PC-9 (cell line): ENCODE measurements at places on chromosomes 12 and 14. TPM values are rescaled to one million over a fixed set of nuclear protein-coding genes. Genes with fewer than 3 reads are reported as not detected.

- no peaks in the 10 kb centered on the region for H3K4me1 ChIP-seq
- H3K27ac ChIP-seq, result no peak overlapping the region
- H3K27me3 ChIP-seq, result peaks cover 8% of the 10 kb centered on the region; the same call in 1 of the 2 replicates
- H3K36me3 ChIP-seq, result no peaks in the 10 kb centered on the region
- DNase-seq, result no peak
- no peak overlapping the region for H3K4me3 ChIP-seq
These were observed 163.2 kb downstream of the PAH start for GRCh38 chr12:102753802-102754201.

DNA sequence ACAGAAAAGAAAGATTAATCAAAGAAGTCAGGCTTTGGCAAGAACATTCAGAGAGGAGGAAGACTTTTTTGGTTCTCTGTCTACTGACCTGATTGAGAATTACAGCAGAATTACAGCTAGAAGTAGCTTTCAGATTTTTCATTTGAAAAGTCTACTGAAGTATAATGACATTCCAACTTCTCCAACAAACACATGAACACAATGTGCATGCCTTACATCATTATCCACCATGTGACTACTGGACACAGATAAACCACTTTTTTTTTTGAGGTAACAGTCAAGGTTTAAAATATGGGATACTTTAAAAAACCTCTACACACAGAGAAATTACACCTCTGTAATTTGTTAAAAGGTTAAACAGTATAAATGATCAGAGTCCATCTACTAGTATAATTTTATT is 12.3 kb downstream of the BTBD7 start:
- no peak overlapping the region for H3K27ac ChIP-seq
- DNase-seq, result no peak
- H3K27me3 ChIP-seq, result no peaks in the 10 kb centered on the region
- peaks cover 12% of the 10 kb centered on the region; the same call in 1 of the 2 replicates for H3K36me3 ChIP-seq
- peaks cover 9% of the 10 kb centered on the region for H3K4me1 ChIP-seq

Gene ITGB7
- total RNA-seq, result 2.4 and 3.3 TPM in 2 replicates

Gene ZNF605
- total RNA-seq, result 10.9 and 13.5 TPM in 2 replicates

DNA sequence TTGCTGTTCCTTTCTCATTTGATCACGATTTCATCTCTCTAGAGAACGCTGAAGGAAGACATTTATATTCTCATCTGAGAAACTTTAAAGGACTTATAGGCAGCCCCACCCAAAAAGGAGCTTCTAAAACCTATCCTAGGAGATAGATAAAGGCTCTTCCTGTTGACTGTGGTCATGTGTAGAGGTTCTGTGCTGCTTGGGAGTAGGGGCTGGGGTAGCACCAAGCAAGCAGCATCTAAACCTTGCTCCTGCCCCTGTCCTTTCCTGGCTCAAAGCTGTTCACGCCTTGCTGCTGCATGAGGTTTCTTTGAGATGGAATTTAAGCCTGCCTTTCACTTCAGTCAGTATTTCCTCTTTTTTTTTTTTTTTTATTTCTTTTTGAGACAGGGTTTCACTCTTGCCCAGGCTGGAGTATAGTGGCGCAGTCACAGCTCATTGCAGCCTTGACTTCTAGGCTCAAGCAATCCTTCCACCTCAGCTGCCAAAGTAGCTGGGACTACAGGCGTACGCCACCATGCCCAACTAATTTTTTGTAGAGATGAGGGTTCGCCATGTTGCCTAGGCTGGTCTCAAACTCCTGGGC is 41.4 kb downstream of the RAB35 start:
- no peaks in the 10 kb centered on the region for H3K27me3 ChIP-seq
- H3K27ac ChIP-seq, result no peak overlapping the region
- H3K36me3 ChIP-seq, result no peaks in the 10 kb centered on the region
- no peak for DNase-seq
- peaks cover 28% of the 10 kb centered on the region for H3K4me1 ChIP-seq

Gene ITFG2
- total RNA-seq, result 33.3 and 41.3 TPM in 2 replicates

Gene HSPB8
- 4.8 and 6.0 TPM in 2 replicates for total RNA-seq

Gene PGF
- 8.9 and 11.7 TPM in 2 replicates for total RNA-seq

GRCh38 chr14:97902630-97903029 is 1105.4 kb downstream of the VRK1 start:
- H3K4me3 ChIP-seq, result no peak overlapping the region
- H3K27ac ChIP-seq, result no peak overlapping the region
- H3K4me1 ChIP-seq, result no peaks in the 10 kb centered on the region
- no peaks in the 10 kb centered on the region for H3K27me3 ChIP-seq
- DNase-seq, result no peak

DNA sequence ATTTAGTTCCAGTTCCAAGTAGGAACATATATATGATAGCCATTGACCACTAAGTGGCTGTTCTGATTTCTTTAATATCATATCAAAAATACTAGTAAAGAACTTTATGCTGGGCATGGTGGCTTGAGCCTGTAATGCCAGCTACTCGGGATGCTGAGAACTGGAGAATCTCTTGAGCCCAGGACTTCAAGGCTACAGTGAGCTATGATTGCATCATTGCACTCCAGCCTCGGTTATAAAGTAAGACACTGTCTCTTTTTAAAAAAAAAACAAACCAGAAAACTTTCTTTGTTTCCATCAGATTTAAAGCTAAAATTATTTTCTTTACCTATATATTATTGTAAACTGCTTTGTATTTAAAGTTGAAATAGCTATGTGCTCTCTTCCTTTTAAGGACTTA is 127.0 kb downstream of the SCAF11 start:
- H3K27me3 ChIP-seq, result no peaks in the 10 kb centered on the region
- H3K4me3 ChIP-seq, result no peak overlapping the region
- DNase-seq, result no peak

- no peak overlapping the region for H3K4me3 ChIP-seq
- no peak overlapping the region for H3K27ac ChIP-seq
- no peaks in the 10 kb centered on the region for H3K27me3 ChIP-seq
- peaks cover 19% of the 10 kb centered on the region; the same call in 1 of the 2 replicates for H3K36me3 ChIP-seq
These were observed 465.3 kb upstream of the RGS6 start for GRCh38 chr14:71466946-71467345.

DNA sequence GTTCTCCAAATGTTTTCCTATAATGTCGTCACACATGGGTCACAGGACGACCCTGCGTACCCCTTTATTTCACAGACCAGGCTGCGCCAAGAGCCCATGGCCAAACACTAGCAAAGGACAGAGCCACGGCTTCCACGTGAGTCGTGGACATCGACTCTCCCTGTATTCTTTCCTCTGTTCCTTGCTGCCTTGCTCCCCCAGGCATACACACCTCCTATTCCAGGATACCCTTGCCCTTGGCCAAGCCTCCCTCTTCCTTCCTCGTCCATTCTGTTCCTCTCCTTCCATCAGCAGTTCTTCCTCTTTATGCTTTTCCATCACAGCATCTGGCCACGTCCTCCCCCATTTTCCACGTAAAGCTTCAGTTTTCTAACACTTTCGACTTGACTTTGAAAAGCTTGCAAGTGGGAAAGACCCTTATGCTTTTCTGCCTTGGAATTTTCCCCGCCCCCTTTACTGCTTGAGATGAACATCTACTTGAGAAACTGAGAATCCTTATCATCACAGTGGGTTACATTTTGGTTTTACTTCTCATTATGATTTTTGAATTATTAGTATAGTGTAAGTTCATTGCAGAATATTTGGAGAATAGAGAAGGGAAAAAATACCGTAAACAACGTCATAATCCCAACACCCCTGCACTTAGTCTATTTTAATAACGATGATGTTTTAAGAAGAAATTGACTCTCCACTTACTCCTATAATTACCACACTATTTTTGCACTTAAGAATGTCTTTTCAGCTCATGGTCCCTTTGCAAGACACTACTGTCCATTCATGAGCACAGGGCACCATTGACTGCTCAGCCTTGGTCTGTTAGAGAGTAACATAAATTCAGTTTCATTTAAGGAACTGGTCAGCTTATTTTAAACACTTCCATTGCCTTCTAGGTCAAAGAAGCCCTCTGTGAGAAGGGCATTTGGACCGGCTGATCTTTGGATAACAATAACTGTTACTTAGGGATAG is 15.8 kb upstream of the NINJ2 start:
- no peak overlapping the region for H3K27ac ChIP-seq
- H3K36me3 ChIP-seq, result no peaks in the 10 kb centered on the region
- H3K4me3 ChIP-seq, result no peak overlapping the region

DNA sequence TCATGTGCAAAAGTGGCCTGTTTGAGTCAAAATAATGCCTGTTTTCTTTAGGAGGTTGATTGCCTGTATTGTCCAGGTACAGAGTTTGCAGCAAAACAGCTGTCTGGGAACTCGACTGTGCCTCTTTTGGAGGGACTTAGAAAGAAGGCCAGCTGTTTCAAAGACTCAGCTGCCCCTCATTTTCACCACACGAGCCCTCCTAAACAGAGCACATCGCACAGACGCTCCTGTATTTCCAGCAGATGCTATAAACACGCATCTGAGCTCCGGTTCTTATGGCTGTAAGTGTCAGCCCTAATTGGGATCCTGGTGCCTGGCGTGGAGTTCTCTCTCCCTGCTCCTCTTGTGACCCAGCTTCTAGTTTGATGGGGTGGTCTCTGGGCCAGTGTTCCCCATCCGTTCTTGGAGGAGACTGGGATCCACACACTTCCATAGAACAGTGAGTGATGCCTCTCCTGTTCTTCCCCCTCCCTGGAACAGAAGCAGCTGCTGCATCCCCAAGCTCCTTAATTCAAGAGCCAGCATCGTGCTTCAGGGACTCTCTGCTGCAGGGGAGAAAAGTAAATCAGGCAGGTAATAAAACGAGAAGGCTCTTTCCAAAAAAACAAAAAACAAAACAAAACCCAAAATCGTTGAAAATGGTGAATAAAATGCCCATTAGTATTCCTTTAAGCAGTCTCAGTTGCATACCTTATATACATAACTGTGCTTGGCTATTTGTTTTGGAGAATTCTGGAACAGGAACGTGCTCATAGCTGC is 269.0 kb downstream of the SLC15A4 start:
- H3K27ac ChIP-seq, result no peak overlapping the region
- H3K27me3 ChIP-seq, result peaks cover 57% of the 10 kb centered on the region
- H3K4me1 ChIP-seq, result no peaks in the 10 kb centered on the region

Gene SPIC
- total RNA-seq, result not detected in 2 replicates

- H3K27me3 ChIP-seq, result no peaks in the 10 kb centered on the region
- no peak overlapping the region for H3K27ac ChIP-seq
- H3K4me1 ChIP-seq, result no peaks in the 10 kb centered on the region
- no peaks in the 10 kb centered on the region for H3K36me3 ChIP-seq
These were observed 15.4 kb upstream of the NIN start for GRCh38 chr14:50846226-50846880.

Gene CD163L1
- total RNA-seq, result 52.3 and 69.3 TPM in 2 replicates

Gene JDP2
- total RNA-seq, result 186 and 300 TPM in 2 replicates

GRCh38 chr14:82805892-82806825 is 1272.5 kb upstream of the SEL1L start:
- H3K36me3 ChIP-seq, result no peaks in the 10 kb centered on the region
- no peak overlapping the region for H3K4me3 ChIP-seq
- no peak for DNase-seq
- no peak overlapping the region for H3K27ac ChIP-seq
- H3K4me1 ChIP-seq, result no peaks in the 10 kb centered on the region

Gene OR4M1
- not detected in 2 replicates for total RNA-seq

DNA sequence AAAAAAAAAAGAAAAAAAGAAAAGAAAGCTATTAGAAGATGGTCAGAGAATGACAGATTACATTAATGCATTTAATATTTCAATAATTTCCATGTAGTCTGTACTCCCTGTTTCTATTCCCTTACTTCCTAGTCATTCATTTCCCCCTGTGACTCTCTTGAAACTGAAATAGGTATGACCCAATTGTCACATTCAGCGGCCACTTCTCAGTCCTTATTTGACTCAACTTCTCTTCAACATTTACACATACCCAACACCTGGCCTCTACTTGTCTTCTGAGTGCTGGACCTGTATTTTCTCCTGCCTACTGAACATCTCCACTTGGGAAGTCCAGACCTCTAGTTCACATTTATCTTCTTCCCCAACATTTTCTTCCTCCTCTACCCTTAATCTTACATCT is 7.2 kb downstream of the EEA1 start:
- H3K4me1 ChIP-seq, result peaks cover 7% of the 10 kb centered on the region
- DNase-seq, result no peak
- no peaks in the 10 kb centered on the region for H3K27me3 ChIP-seq
- H3K27ac ChIP-seq, result no peak overlapping the region
- H3K4me3 ChIP-seq, result no peak overlapping the region
- H3K36me3 ChIP-seq, result no peaks in the 10 kb centered on the region

Gene DDN
- 0.10 and 0.17 TPM in 2 replicates for total RNA-seq

DNA sequence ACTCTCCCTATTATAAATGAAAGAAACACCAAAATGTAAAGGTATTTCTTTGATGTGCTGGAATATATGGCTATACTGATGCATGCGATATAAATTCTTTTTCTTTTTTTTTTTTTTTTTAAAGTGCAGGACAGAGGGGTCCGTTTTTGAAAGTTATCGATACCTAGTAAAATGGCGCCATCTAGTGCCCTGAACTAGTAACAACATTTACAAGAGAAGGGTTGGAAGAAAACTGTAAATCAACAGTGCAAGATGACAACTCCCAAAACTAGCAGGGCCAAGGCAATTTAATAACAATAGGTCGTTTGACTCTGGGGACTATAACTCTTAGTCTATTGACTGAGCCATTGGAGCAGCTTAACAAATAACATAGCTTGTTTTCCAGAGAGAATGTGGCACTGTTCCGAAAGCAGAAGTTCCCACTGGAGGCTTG is 137.7 kb downstream of the SPTSSA start:
- H3K27ac ChIP-seq, result no peak overlapping the region
- DNase-seq, result peak; percentile 9
- H3K27me3 ChIP-seq, result no peaks in the 10 kb centered on the region
- no peaks in the 10 kb centered on the region for H3K36me3 ChIP-seq

GRCh38 chr14:99440278-99440677 is 40.4 kb downstream of the SETD3 start:
- DNase-seq, result no peak
- no peak overlapping the region for H3K27ac ChIP-seq
- no peaks in the 10 kb centered on the region for H3K36me3 ChIP-seq
- H3K4me3 ChIP-seq, result no peak overlapping the region
- no peaks in the 10 kb centered on the region for H3K4me1 ChIP-seq

DNA sequence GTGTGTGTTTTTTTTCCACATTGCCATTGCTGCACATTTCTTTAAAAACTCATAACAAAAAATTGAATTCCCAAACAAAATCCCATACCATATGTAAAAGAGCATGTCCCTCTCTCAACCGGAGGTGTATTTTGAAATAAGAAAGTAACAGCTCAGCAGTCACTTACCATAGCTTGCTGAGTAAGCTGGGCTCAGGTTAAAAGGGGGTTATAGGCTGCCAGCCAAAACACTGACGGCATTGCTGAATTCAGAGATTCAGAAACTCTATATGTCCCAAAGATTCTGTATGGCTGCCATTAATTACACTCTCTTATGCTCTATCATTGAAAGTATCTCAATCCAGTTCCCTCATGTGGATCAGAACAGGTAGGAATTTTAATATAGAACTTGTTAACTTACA is 276.0 kb downstream of the FOXG1 start:
- no peak overlapping the region for H3K27ac ChIP-seq
- no peak overlapping the region for H3K4me3 ChIP-seq
- no peak for DNase-seq
- H3K4me1 ChIP-seq, result no peaks in the 10 kb centered on the region

Gene TOMM20L
- not detected in 2 replicates for total RNA-seq

- no peak overlapping the region for H3K4me3 ChIP-seq
- DNase-seq, result no peak
- no peaks in the 10 kb centered on the region for H3K36me3 ChIP-seq
- peaks cover 33% of the 10 kb centered on the region for H3K27me3 ChIP-seq
These were observed 116.8 kb downstream of the WIF1 start for GRCh38 chr12:65004270-65004669.

- H3K36me3 ChIP-seq, result no peaks in the 10 kb centered on the region
- no peak overlapping the region for H3K4me3 ChIP-seq
- H3K27ac ChIP-seq, result no peak overlapping the region
- 0 out of 2 replicates have a peak, but pooled peaks cover 5% of the 10 kb centered on the region for H3K4me1 ChIP-seq
- H3K27me3 ChIP-seq, result no peaks in the 10 kb centered on the region
These were observed 81.0 kb downstream of the PTPRR start for GRCh38 chr12:70839544-70839943.

Gene SETD1B
- 16.4 and 22.6 TPM in 2 replicates for total RNA-seq
